ENCODE measurements at places on chromosomes 12 and 14.

DNA sequence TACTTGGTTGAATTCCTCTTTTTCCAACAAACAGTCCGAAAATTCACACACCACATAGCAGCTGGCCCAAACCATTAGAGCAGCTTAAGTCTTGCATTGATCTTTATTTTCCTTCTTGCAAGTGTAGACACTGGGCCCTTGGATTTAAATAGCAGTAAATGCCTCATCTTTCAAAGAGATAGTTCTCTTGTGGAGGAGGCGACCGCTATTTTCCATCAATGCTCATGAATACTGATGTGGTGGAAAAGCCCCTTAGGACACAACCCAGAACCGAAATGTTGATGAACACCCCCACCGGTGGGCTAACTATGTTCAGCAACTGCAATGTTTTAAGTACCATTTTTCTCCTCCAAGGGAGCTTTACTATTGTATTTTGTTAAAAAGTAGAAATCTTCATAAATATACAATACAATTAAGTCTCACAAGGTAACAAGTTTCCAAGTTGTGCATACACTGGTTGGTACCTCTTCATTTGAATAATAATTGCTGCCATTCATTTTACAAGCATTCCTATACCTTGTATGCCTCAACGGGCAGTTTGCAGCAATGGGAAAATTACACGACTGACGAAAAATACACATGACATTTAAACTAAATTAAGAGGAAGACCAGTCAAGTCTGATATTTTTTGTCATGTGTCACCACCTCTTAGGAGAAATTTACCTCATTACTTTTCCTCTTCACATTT lies 18.0 kb downstream of the NIN start:
- DNase-seq = no peak

DNA sequence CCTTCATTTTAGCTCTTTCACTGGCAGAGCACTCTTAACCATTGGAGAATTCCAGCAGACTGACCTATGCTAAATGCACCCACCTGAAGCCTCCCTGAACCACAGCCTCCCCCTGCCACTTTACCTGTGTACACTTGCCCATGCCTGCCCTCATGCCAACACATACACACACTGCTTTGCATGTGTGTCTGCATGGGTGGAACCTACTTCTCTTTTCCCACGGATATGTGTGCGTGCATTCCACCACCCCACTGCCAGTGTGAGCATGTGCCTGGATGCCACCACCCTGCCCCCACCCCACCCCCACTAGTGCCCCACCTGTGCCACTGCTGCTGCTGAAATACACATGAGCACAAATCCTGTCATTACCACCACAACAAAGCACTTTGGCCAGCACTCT lies 49.5 kb upstream of the EEA1 start:
- DNase-seq = no peak

DNA sequence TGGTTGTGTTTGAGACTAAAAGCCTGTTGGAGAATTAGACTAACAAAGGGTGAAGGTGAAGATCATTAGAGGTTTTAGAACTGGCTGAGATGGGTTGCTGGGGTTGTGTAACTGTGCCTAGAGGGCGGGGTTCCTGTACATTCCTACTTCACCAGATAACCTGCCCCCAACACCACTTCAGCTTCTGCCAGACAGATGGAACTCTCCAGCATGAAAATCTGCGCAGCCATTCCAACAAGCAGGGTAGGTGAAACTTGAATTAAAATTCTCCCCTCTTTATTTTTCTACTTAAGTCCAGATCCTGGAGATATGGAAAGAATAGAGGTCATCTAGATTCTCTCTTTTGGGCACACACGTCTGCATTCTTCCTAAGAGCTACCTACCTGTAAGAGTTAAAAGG lies 6.0 kb downstream of the FOXG1 start:
- DNase-seq = no peak

- no peak for DNase-seq
Measured at GRCh38 chr12:42683933-42684801, 94.6 kb upstream of the PRICKLE1 start.

DNA sequence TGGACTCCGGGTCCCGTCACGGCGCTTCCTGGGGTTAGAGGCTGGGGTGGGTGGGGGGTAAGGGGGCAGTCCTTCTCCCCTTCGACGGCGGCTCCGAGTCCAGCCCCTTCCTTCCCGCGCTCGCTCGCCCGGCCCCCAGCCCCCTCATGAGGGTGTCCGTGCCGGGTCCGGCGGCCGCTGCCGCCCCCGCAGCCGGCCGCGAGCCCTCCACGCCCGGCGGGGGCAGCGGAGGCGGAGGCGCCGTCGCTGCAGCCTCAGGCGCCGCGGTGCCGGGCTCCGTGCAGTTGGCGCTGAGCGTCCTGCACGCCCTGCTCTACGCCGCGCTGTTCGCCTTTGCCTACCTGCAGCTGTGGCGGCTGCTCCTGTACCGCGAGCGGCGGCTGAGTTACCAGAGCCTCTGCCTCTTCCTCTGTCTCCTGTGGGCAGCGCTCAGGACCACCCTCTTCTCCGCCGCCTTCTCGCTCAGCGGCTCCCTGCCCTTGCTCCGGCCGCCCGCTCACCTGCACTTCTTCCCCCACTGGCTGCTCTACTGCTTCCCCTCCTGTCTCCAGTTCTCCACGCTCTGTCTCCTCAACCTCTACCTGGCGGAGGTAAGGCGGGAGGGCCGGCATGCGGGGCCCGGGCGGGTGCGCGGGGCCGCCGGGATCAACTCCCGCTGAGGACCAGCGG lies 500 bp downstream of the GPR137C start:
- DNase-seq = peak; percentile 9

DNA sequence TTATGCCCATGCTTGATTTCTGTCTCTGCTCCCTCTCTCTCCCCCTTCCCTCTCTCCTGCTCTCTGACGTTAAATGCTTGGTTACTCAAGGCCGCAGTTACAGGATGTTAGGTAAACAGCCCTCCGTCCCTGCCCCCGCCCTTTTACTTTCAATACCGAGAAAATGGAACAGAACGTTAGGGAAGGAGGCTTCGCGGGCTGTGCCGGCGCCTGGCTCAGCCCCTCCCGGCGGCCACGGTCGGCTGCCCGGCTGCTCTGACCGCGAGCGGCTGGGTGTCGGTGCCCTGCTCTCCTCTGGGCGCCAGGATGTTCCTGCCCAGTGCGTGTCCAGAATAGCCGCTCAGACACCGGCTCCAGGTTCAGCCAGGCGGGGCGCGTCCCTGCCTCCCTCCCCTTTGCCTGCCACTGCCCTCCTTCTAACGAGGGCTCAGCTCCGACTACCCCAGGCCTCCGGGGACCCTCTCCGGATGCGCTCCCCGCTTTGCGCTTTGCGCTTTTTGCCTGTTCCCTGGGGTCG lies 166.1 kb downstream of the ADCK1 start:
- DNase-seq = peak; percentile 31

- no peak for DNase-seq
Measured at GRCh38 chr12:8446642-8447547, 8.9 kb upstream of the CLEC6A start.

GRCh38 chr14:45262637-45263036 lies 9.6 kb upstream of the MIS18BP1 start:
- DNase-seq = no peak

DNA sequence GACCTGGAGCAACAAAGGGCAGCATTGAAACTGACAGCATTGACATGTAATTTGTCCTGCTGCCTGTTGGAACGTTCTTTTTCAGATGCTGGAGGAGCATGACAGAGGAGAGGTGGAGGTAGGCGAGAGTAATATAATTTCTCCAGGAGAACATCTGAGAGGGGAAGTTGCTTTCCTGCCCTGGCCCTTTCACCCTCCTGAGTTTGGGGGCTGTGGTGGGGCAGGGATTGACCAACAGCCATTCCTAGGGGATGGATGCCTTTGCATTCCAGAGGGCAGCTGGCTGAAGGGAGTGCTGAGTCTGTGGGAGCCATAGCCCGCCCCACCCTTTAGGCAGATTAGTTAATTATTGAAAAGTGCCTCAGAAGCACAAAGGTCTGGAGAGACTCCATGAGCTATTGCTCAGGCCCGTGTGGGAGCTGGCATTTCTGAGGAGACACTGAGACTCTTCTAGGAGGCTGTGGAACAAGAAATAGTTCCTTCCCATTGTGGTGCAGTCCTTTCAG lies 73.5 kb downstream of the ARF6 start:
- no peak for DNase-seq

DNA sequence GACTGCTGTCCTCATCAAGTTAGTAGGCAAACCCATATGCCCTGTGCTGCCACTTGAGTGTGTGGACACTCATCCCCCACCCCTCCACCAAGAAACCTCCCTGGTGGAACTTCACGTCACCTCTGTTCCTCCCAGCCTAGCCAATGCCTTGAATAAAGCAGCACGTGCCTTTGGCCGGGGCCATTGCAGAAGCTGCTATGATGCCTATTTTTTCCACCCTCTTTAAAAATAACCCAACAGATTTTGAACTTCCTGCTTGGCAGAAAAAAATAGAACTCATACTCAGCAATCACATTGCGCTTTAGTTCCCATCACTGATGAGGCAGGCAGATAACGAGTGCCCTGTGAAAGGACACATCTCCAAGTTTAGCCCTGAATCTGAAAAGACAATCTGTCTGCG lies 23.1 kb upstream of the PWP1 start:
- DNase-seq = no peak

- DNase-seq = no peak
Measured at GRCh38 chr12:138898-139534, 72.4 kb downstream of the IQSEC3 start.

DNA sequence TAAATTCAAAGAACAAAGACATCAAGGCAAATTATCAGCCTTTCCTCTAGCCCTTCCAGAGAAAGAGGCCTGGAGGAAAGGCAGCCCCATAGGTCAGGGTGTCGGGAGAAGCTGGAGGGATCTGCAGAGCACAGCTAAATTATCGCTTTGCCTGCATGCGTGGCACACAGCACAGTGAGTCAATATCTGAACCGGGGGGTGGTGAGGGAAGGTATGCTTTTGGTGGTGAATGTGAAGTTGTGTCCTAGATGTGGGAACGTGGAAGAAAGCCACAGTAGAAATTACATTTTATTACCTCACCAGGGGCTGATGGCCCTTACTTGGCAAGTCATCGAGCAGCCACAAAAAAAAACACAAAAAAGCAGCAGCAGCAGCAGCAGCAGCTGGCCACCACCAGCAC lies 243.2 kb downstream of the EGLN3 start:
- peak; percentile 73 for DNase-seq

GRCh38 chr12:65967696-65968095 lies 143.4 kb downstream of the HMGA2 start:
- DNase-seq = peak; percentile 9

DNA sequence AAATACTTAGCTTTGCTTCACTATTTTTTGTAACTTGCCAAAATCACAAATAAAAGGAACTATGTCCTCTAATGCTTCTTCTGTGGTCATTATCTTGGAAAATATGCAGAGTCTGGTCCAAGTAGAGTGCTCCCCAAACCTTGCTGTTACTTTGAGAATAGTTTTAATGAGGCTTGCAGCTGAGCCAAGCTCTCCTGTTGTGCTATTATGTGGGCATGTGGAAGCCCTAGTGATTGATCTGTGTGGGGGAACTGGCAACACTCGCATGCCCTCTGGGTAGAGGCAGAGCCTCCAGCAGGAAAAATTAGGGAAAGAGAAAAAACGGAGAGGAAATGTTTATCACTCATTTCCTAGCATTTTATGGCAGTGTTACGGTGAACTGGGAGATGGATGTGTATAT lies 473.1 kb downstream of the EGLN3 start:
- peak; percentile 11 for DNase-seq

- DNase-seq = peak; percentile 27
Measured at GRCh38 chr14:31025367-31026076, at the start of gene AP4S1. Gene AP4S1, plus strand, starts transcription at chr14:31025649. Its CDS starts 40,548 bp downstream, at chr14:31066197.

GRCh38 chr14:20732979-20733635 lies 12.6 kb upstream of the EDDM3A start:
- DNase-seq = no peak

DNA sequence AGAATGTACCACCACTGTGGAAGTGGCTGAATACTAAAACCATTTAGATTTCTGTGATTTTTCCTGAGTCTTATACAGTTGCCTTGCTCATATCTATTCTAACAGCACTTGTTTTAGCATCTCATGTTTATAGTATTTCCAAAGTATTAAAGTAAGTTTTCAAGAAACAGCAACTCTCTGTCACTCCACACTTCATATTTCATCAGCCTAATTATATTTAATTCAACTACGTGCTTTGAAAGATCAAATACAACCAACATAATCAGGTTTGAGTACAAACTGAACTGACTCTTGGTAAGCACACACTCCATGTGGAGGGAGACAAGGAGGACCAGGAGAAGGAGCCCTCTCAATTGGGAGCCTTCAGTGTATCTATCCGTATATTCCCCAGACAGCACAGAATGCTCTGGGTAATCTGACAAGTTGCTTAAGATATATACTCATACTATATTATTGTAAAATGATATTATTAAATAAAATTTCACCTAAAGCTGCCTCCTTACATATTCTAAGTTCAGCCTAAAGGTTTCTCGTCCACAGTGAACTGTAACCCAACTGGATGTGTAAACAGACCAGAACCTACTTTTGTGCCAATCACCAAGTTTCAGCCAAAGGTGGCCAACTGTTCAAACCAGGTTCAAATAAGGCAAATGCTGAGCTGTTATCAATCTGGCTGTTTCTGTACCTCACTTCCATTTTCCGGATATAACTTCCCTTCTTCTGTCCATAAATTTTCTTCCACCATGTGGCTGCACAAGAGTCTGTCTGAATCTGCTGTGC lies 105.0 kb upstream of the RASSF8 start:
- DNase-seq = no peak

DNA sequence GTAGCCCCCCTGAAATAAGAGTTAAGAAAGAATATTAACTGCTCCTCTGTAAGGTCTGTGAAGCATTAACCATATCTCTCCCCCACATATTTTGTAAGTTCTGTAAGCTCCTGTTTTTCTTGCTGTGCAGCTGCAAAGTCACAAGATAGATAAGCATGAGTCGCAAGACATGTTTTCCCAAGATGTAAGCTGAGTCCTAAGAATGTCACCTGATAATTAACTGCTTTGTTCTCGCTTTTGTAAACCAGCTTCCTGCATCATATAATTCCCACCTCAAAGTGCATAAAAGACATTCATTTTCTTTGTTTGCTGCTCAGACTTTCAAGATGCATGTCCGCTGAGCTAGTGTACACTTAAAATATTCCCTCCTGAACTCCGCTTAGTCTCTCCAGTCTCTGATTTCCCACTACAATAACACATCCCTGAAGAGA lies 27.0 kb upstream of the PHC1 start:
- no peak for DNase-seq

- DNase-seq = peak; percentile 34
Measured at GRCh38 chr12:14185427-14186192, 179.9 kb upstream of the ATF7IP start.

DNA sequence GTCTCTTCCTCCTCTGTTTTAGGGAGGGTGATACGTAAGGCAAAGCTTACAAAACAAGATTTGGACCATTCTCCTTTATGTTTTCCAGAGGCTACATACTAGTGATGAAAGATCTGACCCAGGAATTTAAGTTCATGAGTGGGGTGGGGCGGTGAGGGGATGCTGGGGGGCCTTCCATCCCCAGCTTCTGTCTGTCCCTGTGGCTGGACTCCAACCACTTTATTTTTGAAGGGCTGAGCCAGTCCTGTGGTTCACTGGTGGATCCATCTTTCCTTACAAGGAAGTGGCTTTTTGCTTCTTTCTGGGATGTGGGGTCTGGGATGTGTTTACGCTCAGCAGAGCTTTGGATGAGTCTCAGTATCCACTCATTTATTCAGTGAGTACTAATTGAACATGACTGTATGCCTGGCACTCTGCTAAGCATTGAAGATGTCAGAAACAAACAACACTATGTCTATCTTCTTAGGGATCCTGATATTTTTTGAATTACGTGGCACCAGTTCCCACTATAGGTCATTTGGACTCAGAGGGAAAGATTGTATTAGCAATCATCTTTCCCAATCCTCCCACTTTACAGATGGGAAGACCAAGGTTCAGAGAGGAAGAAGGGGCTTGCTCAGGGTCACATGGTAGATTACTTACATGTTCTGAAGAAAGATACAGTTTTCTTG lies 291.8 kb upstream of the TBX3 start:
- no peak for DNase-seq

- no peak for DNase-seq
Measured at GRCh38 chr12:82097877-82098276, 260.3 kb downstream of the CCDC59 start.
